A549 treated with AZD2906 at 1 μM for 4 hours (cell line): ENCODE measurements at places on chromosomes 7 and 10. TPM values are rescaled to one million over a fixed set of nuclear protein-coding genes. Genes with fewer than 3 reads are reported as not detected.

The LAMB4 gene
- total RNA-seq, result 0.06 to 0.39 TPM (median 0.17 TPM) in 5 replicates

The CBLL1 gene
- total RNA-seq, result 26.4 to 50.6 TPM (median 28.8 TPM) in 5 replicates

The MMRN2 gene
- total RNA-seq, result 0.40 to 1.4 TPM (median 0.93 TPM) in 5 replicates

The SLC16A12 gene
- 0.45 to 1.2 TPM (median 0.93 TPM) in 5 replicates for total RNA-seq

The VWC2 gene
- total RNA-seq, result not detected in 5 replicates

The PTPRZ1 gene
- 0.02 TPM in 1 of 5 replicates, not detected in the others for total RNA-seq

The ASAH2 gene
- total RNA-seq, result 0.63 to 2.7 TPM (median 1.5 TPM) in 5 replicates

The PRPS1L1 gene
- total RNA-seq, result not detected in 5 replicates

The C10orf105 gene
- total RNA-seq, result not detected in 5 replicates

The SPDYE8 gene
- not detected in 5 replicates for total RNA-seq

The SLC12A9 gene
- total RNA-seq, result 13.3 to 15.9 TPM (median 13.9 TPM) in 5 replicates

The GSDME gene
- 38.9 to 50.3 TPM (median 45.2 TPM) in 5 replicates for total RNA-seq
